Suprapubic skin (tissue), 4 donors: ENCODE measurements at places on chromosomes 16 and 17.
A peak's percentile ranks its signal among the peaks of the same experiment; 100 is the strongest.

DNA sequence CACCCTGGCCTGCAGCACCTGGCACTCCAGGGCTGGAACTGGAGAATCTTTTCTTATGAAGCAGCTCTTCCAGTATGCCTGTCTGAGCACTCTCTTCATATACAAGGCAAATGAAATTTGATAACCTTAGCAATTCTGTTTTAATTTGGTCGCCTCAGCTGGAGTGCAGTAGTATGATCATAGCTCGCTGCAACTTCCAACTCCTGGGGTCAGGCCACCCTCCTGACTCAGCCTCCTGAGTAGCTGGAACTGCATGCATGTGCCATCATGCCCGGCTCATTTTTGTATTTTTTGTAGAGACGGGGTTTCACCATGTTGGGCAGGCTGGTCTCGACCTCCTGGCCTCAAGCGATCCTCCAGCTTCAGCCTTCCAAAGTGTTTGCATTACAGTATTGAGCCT, 140.8 kb upstream of the CHMP6 start:
- DNase-seq = no peak

- DNase-seq = no peak
These were observed 1.5 kb upstream of the SREBF1 start for GRCh38 chr17:17837966-17838962.

- DNase-seq = no peak
These were observed 20.3 kb downstream of the KATNB1 start for GRCh38 chr16:57755726-57756423.

DNA sequence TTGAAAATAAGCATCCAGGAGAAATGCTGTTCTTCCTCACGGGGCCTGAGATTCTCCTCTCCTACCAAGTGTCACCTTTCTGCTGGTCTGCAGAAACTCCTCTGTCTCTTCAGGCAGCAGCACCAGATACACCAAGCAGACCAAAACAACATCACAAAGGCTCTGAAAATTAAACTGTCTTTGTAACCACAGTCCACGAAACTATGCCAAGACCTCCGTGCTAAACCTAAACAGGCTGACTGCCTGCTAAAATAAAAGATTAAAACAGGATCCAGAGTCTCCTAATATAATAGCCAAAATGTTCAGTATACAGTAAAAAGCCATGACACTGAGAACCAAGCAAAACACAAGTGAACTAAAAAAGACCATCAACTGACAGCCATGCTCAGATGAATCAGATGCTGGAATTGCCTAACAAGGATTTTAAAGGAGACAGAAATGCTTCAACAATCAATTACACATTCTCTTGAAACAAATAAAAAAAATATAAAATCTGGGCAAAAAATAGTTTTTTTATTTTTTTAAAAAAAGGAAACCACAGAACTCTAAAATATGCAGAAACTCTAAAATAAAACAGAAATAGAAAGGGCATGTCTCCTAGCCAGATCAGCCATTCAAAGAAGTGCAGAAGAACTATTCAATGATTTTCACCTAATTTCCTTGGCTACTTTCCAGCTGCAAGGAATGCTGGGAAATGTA, 50.3 kb upstream of the TOX3 start:
- no peak for DNase-seq

DNA sequence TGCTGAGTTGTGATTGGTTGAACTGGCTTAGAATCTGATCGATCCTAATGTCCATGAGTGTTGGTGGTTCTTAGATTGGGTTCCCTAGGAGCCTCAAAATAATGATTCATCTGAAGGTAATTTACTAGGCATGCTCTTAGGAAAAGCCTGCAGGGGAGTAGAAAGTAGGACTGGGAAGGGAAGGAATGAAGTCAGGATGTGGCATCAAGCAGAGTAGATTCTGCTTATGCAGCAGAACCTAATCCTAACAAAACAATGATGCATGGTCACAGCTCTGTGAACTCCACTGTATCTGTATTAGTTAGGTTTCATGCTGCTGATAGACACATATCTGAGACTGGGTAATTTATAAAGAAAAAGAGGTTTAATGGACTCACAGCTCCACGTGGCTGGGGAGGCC, 132.5 kb downstream of the HS3ST2 start:
- no peak for DNase-seq

DNA sequence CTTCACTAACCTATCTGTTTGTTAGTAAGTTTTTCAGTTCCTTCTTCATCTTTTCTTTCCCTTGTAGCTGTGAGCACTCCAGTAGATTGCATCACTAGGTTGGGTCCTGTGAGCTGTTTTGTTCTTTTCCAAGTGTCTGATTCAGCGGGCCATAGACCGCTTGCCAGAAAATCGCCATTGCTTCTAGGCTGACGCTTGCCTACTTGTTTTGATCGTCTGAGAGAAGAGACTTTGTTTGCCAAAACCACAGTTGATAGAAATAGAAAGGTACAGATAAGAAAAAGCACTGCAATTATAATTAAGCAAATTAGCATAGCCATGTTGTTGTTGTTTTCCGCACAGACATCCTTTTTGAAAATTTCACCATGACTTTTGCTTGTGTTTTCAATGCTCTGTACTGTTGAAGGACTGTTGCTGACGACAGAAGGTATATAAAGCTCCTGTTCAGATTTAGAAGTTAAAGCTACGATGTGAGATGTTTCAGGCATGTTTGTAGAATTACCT, 3.1 kb downstream of the EVI2A start:
- peak; percentile 74 for DNase-seq

DNA sequence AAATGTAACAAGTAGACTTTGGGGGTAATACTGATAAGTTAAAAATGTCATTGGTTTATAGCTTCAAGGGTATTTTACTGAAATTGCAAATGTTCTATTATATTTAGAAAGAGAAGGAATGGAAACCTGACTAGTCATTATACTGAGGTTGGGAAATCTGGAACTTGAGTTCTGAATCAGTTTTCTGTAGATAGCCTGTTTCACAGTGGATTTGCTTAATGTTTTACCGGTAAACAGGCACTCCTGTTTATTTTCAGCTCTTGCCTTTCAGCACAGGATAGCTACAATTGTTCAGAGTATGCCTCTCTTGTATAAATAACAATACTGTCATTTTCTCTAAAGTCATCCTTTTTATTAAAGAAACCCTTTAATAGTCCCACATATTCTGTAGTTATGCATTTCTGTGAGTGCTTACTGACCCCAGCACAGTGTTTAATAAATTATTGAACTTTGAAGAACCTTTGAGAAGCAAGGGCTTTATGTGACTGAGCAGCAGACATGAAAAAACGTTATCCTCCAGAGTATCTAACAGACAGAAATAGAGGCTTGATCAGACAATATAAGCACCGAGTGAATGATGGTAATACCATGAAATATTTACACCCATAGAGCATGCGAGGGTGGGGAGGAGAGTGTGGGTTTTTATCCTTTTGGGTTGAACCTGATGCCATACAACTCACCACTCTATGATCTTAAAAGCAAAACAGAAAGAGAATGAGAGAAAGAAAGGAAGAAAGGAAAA, 58.2 kb downstream of the FTO start:
- no peak for DNase-seq

DNA sequence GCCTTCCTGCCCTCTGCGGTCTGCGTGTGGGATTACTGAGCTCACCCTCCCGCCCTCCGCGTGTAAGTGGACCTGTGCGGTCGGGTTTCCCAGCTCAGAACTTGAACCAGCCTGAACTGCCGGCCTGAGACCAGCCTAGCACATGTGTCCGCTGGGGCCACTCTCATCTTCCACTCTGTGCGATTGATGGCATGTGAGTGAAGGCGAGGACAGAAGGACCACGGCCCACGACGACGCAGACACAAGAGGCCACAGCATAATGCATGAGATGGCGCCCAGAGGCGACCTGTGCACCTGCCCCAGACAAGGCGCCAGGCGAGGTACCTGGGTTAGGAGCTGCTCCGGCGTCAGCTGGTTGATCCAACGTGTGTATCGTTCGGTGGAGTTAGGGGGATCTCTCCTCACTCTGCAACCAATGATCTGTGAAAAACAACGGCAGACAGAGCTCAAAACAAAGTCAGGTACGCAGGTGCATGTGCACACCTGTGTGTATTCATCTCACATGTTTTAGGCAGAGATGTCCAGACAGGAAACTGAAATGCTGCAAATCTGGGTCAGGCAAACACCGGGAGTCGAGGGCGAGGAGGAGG, 74.5 kb upstream of the METRNL start:
- no peak for DNase-seq

- DNase-seq = no peak
These were observed 3.8 kb upstream of the NSRP1 start for GRCh38 chr17:30112794-30113193.

DNA sequence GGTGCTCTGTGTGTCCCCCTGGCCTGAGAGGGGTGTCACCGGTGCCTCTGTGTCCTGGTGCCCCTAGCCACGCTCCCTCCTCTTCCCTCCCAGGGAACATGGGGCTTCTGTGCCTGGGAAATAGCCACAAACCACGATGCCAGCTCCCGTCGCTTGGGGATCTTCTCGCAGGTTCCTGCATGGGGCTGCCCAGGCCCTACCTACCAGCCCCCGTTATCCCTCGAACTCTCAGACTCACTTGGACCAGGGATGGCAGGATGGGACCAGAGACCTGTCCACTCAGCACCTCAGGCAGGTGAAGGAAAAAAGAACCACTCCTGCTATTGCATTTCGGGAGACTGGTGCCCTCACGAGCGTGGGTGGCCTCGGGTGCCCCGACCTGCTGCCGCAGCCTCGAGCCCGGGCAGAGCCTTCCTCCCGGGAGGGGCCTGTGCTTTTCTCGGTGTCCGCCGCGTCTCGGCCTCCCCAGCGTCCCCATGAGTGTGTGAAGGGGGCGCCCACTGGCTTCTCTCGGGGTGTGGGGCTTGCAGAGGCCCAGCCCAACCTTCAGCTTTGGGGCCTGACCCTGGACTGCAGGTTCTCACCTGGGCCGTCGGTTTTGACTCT, 41.0 kb upstream of the GNG13 start:
- no peak for DNase-seq

- DNase-seq = no peak
These were observed 524.4 kb upstream of the ZFHX3 start for GRCh38 chr16:73572135-73572828.

- no peak for DNase-seq
These were observed 47.8 kb downstream of the MARCHF10 start for GRCh38 chr17:62760059-62760944.

DNA sequence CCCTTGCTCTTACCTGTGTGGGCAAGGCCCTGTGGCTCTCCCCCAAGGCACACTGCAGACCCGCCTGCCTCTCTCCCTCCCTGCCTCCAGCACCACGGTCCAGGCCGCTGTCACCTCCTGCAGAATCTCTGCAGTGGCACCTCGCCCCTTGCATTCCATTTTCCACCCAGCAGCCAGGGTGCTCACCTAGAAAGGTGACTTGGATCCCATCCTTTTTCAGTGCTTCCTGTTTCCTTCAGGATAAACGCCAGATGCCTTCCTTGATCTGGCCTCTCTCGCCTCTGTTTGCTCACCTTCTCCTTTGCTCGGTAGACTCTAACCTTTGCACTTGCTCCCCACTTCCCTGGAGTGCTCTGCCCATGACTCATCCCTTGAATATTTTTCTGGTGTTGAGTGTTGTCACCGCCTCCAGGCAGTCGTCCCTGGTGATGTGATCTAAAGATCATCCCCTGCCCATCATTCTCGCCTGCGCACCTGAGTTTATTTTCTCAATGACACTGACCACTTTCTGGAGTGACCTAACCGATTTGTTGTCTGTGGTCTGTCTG, 79.2 kb upstream of the LGALS9 start:
- no peak for DNase-seq

DNA sequence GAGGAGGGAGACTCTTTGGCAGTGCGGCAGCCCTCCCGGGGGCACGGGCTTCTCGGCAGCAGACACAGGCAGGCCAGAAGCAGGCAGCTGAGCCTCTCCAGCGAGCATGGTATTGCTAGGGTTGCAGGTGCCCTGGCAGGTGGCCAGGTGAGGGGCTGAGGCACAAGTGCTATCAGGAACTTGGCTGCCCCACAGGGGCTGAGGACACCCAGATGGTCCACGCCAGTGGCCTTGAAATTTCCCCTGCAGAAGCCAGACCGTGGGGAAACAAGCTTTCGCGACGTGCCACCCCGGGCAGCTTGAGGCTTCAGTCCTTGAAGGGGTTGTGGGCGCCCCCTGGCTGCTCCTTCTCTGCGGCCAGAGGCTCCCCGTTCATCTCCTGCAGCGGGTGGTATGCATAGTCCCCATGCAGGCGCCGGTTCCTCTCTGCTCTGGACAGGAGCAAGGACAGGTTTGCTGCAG, 8.5 kb downstream of the NAGPA start:
- DNase-seq = no peak

- peak; percentile 58 for DNase-seq
These were observed 13.1 kb downstream of the CTRB2 start for GRCh38 chr16:75193730-75194444.

DNA sequence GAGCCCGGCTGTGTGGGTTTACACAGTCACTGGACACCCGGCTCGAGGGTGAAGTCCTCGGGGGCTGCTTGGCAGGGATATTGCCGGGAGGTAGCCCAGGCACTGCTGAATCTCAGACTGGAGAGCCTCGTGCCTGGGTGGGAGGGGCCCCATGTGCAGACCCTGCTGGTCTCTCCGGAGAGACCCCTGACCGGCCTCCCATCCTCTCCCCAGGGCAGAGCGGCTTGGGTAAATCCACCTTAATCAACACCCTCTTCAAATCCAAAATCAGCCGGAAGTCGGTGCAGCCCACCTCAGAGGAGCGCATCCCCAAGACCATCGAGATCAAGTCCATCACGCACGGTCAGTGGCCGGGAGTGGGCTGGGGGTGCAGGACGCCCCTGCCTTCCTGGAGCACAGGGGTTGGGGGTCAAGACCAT, 346.5 kb downstream of the SEC14L1 start:
- no peak for DNase-seq

GRCh38 chr17:40326832-40327199, 17.8 kb downstream of the RARA start:
- peak; percentile 74 for DNase-seq

GRCh38 chr16:28616636-28617035, 6.8 kb upstream of the SULT1A1 start:
- no peak for DNase-seq
